ENCODE measurements at places on chromosomes 1 and 21.

GRCh38 chr1:194908643-194909042 lies 1699.6 kb downstream of the KCNT2 start:
- DNase-seq: no peak

- DNase-seq: no peak
Observed at GRCh38 chr1:160570840-160571239, 8.5 kb downstream of the CD84 start.

GRCh38 chr1:151945725-151946722 lies 36.7 kb upstream of the THEM4 start:
- peak; percentile 98 for DNase-seq

GRCh38 chr1:19476450-19477190 lies 8.7 kb downstream of the CAPZB start:
- DNase-seq: no peak

GRCh38 chr1:110008971-110009565 lies 24.5 kb downstream of the AHCYL1 start:
- no peak for DNase-seq

GRCh38 chr1:173222149-173223030 lies 15.3 kb upstream of the TNFSF4 start:
- peak; percentile 30 for DNase-seq

DNA sequence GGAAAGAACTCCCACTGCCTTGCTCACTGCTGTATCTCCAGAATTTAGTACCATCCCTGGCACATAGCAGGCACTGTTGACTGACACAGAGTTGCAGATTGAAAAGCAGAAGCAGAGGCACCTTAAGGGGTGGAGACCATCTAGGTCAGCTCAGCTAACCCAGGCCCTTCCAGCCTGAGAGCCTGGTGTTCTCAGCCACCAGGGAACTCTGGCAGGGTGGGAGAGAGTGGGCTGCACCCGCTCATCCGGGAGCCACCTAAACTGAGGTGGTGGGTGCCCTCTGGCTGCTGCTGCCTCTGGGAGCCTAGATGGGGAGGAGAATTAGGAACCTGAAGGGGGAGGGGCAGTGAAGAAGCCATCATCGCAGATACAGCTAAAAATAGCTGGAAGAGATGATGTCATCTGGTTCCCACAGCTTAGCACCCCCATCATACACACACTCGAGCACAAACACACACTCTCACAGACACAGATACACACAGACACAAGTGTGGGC lies 1.5 kb upstream of the TSPAN1 start:
- no peak for DNase-seq

GRCh38 chr21:37207441-37208009 lies 59.6 kb downstream of the VPS26C start:
- no peak for DNase-seq

DNA sequence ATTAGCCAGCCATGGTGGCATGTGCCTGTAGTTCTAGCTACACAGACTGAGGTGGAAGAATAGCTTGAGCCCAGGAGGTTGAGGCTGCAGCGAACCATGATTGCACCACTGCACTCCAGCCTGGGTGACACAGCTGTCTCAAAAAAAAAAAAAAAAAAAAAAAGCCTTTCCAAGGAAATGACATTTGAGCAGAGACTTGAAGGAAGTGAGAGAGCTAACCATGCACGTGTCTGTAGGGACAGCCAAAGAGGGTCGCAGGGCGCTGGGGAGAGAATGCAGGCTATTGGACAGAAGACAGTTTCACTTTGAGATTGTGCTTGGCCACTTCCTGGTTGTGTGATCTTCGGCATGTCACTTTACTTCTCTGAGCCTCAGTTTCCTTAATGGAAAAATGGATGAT lies 6.8 kb downstream of the HCRTR1 start:
- no peak for DNase-seq

- DNase-seq: no peak
Observed at GRCh38 chr1:229130028-229130668, 140.8 kb upstream of the RAB4A start.

GRCh38 chr1:25431955-25432719 lies 1.4 kb downstream of the MACO1 start:
- no peak for DNase-seq

GRCh38 chr21:42545317-42545716 lies 31.7 kb downstream of the SLC37A1 start:
- DNase-seq: no peak

- DNase-seq: no peak
Observed at GRCh38 chr1:229624521-229625070, 1.3 kb downstream of the TAF5L start.

DNA sequence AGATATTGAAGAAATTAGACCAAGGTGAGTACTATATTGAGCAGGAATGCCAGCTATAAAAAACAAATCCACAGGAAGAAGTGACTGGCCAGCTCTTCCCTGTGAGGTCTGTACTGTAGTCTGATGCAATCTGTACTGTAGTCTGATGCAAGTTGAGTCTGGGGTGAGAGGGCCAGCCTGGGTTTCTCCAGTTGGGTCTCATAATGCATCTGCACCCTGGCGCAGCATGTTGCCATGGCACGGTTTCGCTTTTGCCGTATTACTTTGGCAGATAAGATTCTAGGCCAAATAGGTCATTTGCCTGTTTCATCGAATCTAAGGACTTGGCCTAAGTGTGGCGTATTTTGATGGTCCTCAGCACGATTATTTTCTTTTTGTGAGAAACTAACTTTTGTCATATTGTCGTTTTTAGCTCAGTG lies 24.4 kb upstream of the PGD start:
- no peak for DNase-seq

GRCh38 chr1:22708777-22709176 lies 1.9 kb upstream of the EPHB2 start:
- no peak for DNase-seq

DNA sequence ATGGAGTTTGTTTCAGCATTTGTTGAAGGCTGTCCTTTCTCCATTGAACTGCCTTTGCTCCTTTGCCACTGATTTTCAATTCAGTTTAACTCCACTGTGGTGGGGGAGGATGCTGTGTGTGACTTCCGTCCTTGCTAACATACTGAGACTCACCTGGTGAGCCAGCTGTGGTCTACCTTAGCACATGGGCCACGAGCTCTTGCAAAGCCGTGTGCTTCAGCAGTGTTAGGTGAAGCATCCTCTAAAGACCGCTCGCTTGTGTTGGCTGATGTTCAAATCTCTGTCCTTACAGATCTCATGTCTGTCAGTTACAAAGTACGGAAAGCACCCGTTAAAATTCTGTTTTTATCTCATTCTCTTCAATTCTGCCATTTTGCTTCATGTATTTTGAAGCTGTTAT lies 3.6 kb upstream of the SPATC1L start:
- DNase-seq: no peak

- no peak for DNase-seq
Observed at GRCh38 chr1:8551057-8551456, 233.1 kb downstream of the SLC45A1 start.

GRCh38 chr1:214623430-214623829 lies 20.4 kb downstream of the CENPF start:
- DNase-seq: peak; percentile 48

DNA sequence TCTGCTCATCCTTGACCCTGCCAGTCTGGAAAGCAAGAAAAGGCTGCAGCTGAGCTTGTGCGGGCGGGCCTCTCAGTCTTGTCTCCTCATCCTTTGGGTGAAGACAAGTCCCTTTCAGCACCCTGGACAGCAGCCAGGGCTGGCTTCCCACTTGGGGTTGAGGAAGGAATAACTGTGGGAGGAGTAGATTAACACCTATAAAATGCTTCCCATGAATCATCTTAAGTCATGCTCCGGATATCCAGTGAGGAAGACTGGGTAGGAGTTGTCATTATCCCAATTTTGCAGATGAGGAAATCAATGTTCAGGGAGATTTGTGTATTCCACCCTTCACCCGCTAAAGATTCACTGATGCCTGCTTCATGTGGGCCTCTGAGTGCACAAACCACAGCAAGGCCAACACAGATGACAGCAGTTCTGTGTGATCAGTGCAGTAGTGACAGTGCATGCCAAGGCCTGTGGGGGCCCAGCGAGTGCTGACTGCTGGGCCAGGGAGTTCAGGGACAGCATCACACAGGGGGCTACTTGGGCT lies 20.1 kb upstream of the COL16A1 start:
- DNase-seq: peak; percentile 76

DNA sequence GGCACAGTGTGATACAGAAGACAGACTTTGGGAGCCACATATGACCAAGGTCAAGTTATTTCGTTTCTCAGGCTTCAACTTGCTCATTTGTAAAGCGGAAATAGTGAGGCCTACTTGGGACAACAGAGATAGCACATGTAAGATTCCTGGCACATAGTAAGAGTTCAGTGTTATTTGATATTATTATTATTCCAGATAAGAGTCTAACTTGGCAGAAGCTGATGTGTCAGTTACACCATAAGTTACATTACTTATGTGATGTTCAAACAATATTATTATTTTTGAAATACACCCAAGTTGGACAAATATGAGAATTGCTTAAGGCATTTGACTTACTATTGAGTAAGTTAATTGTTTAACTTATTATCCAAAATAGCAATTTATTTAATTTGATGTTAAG lies 10.2 kb upstream of the CYP4X1 start:
- DNase-seq: no peak

GRCh38 chr1:31977385-31978131 lies 36.1 kb upstream of the KHDRBS1 start:
- DNase-seq: peak; percentile 26

DNA sequence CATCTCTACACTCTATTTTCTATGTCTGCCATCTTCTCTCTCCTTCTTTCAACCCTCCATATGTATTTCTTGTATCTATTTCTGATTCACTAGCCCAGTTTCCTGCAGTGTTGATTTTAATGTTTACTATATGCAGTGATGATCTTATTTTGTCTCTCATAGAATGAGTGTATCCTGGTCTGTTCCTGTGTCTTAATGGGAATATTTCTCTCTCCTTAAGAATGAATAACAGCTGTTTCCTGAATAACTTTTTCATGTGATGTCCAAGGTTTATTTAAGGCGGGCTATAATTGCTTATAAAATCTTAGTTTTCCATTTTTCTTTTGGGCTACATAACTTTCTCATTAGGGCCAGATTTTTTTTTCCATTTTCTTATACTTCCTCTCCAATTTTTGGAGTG lies 144.5 kb downstream of the C1orf21 start:
- DNase-seq: no peak

DNA sequence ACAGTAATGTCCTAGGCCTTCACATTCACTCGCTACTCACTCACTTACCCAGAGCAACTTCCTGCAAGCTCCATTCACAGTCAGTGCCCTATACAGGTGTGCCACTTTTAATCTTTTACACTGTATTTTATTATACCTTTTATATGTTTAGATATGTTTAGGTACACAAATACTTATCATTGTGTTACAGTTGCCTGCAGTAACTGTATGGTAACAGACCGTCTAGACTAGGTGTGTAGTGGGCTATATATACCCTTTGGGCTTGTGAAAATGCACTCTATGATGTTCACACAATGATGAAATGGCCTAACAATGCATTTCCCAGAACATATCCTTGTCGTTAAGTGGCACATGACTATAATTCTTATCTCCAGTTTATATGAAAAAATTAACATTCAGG lies 204.5 kb upstream of the HMCN1 start:
- DNase-seq: no peak

- no peak for DNase-seq
Observed at GRCh38 chr1:101086783-101087182, 61.2 kb upstream of the DPH5 start.

- no peak for DNase-seq
Observed at GRCh38 chr1:177981200-177981599, 11.3 kb upstream of the SEC16B start.

DNA sequence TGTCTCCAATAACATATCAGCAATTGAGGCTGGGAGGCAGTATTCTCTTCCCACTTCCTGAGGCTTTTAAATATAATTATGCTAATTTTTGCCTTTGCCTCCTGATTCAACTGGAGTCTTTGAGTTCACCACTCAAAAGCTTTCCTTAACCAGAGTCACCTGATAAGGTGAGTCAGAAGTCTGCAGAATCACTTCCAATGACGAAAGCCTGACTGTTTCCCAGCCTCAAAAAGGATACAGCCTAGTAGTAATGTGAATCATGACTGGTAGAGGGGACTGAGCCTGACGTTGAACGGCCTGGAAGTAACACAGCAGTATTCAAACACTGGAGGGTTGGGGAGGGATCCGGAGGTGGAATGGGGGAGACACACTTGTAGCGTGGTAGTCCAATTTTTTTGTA lies 10.4 kb upstream of the MRPL9 start:
- DNase-seq: peak; percentile 88

- no peak for DNase-seq
Observed at GRCh38 chr1:27010226-27010994, 2.2 kb downstream of the TENT5B start.

DNA sequence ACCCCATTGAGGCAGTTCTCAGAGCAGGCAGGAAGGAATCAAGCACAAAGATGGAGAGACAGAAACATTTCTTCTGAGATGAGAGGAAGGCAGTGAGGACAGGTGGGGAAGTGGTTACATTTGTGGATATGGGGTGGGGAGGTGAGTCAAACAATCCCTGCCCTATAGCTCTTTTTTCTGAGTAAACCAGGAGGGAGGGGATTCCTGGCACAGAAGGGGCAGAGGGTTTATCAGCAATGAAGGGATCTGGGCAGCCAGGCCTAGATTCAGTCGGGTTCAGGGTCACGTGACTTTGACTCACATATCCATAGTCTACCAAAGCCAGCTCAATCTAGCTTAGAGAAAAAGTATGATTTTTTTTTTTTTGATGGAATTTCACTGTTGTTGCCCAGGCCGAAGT lies 15.7 kb upstream of the PHC2 start:
- DNase-seq: no peak

DNA sequence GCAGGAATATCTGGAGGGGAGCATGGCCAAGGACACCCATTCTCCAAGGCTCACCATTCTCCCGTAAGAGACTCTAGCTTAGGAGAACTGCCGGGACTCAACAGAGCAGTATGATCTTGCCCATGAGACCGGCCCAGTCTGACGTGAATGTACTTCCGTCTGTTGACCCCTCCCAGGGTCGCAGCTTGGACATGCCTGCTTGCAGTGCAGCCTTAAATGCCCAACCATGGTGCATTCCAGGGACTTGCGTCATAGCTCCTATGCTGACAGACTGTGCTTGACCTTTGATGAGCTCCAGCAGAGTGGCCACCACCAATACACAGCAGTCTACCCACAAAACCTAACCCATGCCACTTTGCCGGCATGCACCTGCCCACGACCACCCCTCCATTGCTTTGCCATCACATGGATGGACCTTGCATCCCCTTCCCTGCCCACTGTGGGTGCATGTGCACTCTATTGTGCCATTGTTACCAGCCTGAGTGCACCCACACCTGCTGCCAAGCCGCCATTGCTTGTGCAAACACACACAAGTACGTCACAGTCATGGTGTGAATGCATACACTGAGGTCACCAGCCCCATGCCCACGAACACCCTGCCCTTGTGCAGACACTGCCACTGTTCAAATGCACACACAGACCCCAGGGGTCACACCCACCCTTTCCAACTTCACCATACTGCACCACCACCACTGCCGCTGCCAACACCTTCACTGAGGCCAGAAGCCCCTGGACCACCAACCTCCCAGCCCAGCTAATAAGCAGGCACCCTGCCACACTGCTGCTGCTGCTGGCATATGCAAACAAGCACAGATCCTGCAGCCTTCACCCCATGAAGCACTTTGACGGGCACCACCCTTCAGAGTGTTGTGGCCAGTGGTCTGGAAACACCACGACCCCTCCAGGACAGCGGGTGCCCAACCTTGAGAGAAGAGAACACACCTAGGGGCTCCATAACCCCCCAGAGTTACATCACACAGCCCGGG lies 1141.3 kb downstream of the BRINP3 start:
- no peak for DNase-seq

GRCh38 chr1:1121611-1122077 lies 5.8 kb upstream of the C1orf159 start:
- peak; percentile 22 for DNase-seq

- no peak for DNase-seq
Observed at GRCh38 chr1:220928725-220929300, 49.6 kb downstream of the HLX start.
